ENCODE measurements at places on chromosomes 7 and 10.
A peak's percentile ranks its signal among the peaks of the same experiment; 100 is the strongest.

- DNase-seq: peak; percentile 73
Measured at GRCh38 chr10:112434988-112435619, 11.6 kb downstream of the ZDHHC6 start.

- DNase-seq: peak; percentile 71
Measured at GRCh38 chr7:41870461-41871138, 167.7 kb upstream of the INHBA start.

GRCh38 chr10:76969366-76969948, 668.2 kb downstream of the KCNMA1 start:
- DNase-seq: no peak

DNA sequence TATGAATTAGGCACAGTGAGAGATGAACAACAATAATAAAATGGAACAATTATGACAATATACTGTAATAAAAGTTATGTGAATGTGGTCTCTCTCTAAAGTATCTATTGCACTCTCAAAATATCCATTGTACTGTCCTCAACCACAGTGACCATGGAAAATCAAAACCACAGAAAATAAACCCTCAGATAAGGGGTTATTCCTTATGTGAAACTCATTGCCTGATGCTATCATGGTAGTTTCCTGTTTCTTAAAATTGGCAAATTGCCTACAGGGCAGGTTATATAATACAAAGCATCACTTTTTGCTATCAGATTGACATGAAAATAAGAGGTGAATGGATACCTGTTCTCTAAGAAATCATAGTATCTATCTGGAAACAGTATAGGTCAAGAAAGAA, 3.8 kb downstream of the MCM10 start:
- peak; percentile 47 for DNase-seq

- DNase-seq: no peak
Measured at GRCh38 chr10:359762-360161, 224.5 kb downstream of the ZMYND11 start.

- DNase-seq: no peak
Measured at GRCh38 chr10:131047501-131047900, 264.0 kb downstream of the TCERG1L start.

GRCh38 chr10:3886191-3886590, 101.2 kb upstream of the KLF6 start:
- DNase-seq: no peak

- no peak for DNase-seq
Measured at GRCh38 chr7:69115788-69116187, 482.5 kb upstream of the AUTS2 start.

DNA sequence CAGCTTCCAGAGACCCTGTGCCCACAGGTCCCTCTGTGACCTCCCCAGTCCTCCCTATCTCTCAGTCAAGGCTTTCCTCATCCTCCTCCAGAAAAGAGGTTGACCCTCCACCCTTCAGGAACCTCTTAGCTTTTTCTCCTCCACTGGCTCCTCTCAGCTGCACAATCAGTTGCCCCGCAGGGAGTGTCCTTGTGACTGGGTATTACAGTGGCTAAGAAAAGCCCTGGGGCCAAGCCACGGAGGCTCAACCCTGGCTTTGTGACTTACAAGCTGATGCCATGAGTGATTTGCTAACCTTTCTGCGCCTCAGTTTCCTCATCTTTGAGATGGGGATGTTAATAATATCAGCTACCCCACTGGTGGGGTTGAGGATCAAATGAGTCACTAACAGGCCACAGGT, 66.4 kb upstream of the ZMIZ1 start:
- DNase-seq: peak; percentile 36

GRCh38 chr10:75197066-75197465, 13.5 kb upstream of the VDAC2 start:
- no peak for DNase-seq

All from OCI-M1 (cell line).